B cell (primary cell): ENCODE measurements at places on chromosomes 2 and 18. TPM values are rescaled to one million over a fixed set of nuclear protein-coding genes. Genes with fewer than 3 reads are reported as not detected.
A peak's percentile ranks its signal among the peaks of the same experiment; 100 is the strongest.

DNA sequence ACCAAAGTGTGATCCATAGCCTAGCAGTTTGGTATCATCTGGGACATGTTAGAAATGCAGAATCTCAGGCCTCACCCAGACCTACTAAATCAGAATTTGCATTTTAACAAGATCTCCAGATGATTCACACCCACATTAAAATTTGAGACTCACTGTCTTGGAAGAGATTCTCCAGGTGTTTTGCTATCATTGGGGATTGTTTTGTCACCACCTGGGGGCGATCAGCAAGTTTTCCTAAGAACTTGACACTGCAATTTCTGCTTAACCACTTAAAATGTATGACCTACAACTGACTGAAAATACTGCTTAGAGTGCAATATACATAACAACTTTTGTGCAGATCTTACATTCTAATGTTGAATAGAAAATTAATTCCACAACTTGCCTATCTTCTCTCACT lies 18.9 kb upstream of the ITGA4 start:
- DNase-seq, result peak; percentile 50

- DNase-seq, result no peak
Observed at GRCh38 chr2:94960266-94960665, 65.2 kb upstream of the MAL start.

DNA sequence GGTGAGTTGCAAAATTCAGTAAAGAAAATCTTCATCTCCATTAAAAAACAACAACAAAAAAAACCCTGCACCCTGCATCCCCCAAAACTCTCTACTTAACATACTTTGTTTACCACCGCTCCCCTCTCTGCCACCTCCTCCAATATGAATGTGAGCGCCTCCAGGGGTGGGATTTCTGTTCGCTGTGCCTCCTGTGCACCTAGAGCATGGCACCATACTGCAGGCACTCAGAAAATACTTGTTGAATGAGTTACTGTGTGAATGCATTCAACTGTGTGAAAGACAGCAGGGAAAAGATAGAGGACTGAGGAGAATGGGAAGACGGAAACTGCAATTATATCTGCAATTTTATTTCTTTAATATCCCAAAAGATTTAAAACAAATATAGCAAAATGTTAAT lies 4.5 kb downstream of the CEBPZ start:
- DNase-seq, result no peak

- DNase-seq, result no peak
Observed at GRCh38 chr2:112542984-112543661, 858 bp downstream of the POLR1B start.

GRCh38 chr2:11495844-11496681 lies 30.1 kb upstream of the E2F6 start:
- no peak for DNase-seq

- peak; percentile 98 for DNase-seq
Observed at GRCh38 chr2:42102024-42102590, 54.3 kb downstream of the PKDCC start.

DNA sequence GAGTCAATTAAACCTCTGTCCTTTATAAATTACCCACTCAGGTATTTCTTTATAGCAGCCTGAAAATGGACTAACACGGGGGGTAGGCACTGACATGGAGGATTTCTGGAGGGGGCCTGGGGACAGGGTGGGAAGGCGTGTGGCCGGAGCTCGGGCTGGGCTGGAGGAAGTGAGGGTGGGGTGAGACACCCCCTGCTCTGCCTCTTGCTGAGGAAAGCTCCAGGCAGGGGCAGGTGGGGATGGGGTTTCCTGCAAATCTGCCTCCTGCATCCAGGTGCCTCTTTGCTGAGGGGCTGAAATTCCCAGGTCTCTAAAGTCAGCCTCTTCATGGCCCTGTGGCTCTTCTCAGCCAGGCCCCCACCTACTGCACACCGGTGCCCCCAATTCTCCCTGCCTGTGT lies 25.7 kb upstream of the OTOS start:
- no peak for DNase-seq

GRCh38 chr2:75025633-75026380 lies 67.4 kb downstream of the POLE4 start:
- DNase-seq, result no peak

DNA sequence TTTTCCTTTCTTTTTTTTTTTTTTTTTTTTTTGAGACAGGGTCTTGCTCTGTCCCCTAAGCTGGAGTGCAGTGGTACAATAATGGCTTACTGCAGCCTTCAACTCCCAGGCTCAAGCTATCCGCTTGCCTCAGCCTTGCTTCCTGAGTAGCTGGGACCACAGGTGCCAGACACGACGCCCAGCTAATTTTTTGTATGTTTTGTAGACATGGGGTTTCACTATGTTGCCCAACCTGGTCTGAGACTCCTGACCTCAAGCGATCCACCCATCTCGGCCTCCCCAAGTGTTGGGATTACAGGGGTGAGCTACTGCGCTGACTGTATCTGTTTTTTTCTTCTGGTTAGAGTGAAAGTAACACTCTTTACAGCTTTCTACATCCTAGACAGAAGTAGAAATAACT lies 240.3 kb upstream of the FBXO11 start:
- no peak for DNase-seq

- DNase-seq, result no peak
Observed at GRCh38 chr18:23897291-23897690, 117.3 kb upstream of the TTC39C start.

DNA sequence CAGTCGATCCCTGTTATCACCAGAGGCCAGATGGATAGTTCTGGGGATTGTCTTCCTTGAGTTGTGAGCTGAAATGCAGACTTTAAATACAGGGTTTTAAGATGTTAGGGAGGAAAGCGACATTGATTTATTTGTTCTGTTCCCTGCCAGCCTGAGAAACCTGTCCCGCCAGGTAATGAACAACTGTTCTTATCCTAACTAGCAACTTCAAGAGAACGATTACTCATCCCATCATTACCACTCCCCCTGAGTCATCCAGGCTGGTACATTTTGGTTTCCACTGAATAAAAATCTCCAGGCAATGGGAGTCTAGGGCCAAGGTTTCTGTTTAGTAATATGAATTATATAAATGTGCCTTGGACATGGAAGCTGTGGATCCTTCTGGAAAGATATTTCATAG lies 131.2 kb downstream of the LYPD6B start:
- DNase-seq, result no peak

DNA sequence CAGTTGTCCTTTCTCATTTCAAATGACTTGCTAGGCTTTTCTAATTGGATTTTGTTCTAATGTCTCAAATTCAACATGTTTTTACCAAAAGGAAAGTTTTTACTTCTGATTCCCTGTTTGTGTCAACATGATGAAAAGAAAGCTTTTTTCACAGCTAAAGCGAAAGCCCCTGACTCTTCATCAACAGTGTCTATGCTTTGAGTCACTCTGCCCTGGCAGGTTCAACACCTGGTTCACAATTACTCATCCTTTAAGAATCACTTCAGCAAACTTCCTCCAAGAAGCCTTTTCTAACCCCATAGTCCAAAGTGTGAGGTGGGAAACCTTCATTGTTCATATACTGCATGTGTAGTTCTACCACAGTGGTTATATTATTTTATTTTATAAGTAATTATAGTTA lies 7.6 kb upstream of the DSG2 start:
- no peak for DNase-seq

DNA sequence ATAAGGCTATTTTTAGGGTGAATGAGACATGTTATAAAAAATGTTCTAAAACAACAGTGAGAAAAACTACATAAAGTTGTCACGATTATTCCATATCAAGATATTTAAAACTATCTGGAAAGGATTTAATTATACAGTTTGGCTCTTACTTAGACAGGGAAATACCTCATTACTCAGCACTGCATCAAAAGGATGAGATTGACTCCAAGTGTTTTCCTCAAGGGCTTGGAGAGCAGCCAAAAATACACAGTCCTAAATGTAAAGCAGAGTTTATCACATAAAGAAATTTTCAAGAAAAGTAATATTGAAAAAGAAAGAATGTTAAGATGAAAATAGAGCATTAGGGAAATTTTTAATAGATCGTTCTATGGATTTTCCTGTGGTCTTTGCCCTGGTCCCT lies 285.5 kb upstream of the NETO1 start:
- no peak for DNase-seq

- no peak for DNase-seq
Observed at GRCh38 chr2:190887089-190887488, 6.5 kb downstream of the GLS start.

DNA sequence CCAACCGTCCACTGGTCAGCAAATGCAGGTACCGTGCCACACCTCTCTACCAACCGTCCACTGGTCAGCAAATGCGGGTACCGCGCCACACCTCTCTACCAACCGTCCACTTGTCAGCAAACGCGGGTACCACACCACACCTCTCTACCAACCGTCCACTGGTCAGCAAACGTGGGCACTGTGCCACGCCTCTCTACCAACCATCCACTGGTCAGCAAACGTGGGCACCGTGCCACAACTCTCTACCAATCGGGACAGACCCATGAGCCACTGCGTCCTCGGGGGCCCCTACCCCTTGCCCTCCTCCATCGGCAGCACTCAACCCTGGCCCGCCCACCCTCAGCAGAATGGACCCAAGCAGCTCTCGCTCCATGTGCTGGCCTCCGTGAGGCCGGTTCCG lies 226.4 kb upstream of the SALL3 start:
- no peak for DNase-seq

DNA sequence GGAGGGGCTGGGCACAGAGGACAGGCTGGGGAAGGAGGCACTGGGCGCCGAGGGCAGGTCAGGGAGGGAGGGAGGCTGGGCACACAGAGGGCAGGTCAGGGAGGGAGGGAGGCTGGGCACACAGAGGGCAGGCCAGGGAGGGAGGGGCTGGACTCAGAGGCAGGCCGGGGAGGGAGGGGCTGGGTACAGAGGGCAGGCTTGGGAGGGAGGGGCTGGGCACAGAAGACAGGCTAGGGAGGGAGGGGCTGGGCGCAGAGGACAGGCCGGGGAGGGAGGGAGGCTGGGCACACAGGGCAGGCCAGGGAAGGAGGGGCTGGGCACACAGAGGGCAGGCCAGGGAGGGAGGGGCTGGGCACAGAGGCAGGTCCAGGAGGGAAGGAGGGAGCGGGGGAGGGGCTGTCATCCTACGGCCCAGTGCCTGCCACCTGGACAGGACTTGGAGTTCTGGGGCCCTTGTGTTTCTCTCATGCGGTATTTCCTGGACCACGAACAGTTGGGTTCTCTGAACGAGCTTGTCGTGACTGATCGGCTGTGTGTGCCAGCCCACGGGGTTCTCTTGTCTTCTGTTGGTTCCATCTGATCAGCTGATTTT lies 46.7 kb upstream of the KCNG2 start:
- DNase-seq, result no peak

DNA sequence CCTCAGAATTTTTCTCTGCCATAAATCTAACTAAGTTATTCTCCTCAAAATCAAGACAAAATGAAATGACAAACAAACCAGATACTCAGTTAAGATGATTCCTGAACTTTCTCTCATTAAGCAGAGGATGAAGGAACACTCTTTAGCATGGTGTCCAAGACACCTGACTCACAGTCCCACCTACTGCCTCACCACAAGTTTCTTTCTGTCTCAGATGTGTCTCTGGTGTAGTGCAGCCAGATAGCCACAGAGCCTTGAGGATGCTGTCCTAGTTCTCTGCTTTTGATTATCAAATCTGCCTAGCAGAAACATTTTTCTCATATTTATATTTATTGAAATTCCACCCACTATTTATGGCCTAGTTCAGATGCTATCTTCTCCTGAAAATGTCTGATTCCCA lies 103.6 kb upstream of the TMEM200C start:
- DNase-seq, result no peak

GRCh38 chr2:17254421-17254820 lies 263.8 kb downstream of the RAD51AP2 start:
- no peak for DNase-seq

DNA sequence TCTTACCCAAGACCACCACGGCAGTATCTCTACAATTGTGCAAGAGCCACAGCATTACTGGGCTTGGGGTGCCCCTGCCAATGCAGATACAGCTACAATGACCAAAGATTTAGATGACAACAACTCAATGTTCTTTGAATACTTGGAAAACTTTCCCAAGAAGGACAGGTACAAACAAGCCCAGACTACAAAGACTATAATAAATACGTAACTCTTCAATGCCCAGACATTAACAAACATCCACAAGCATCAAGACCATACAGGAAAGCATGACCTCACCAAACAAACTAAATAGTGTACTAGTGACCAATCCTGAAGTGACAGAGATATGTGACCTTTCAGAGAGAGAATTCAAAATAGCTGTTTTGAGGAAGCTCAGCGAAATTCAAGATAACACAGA lies 62.8 kb downstream of the ICA1L start:
- no peak for DNase-seq

PPP1CB gene
- polyA plus RNA-seq, result 23.1 and 26.9 TPM in 2 replicates

FN1 gene
- not detected in 2 replicates for polyA plus RNA-seq

GREB1 gene
- 0.04 and 0.07 TPM in 2 replicates for polyA plus RNA-seq
